Kidney (tissue), 22 donors: ENCODE measurements at places on chromosomes 11 and 22. TPM values are rescaled to one million over a fixed set of nuclear protein-coding genes. Genes with fewer than 3 reads are reported as not detected.
A peak's percentile ranks its signal among the peaks of the same experiment; 100 is the strongest.

GRCh38 chr22:38167988-38168407 is 13.6 kb downstream of the PLA2G6 start:
- DNase-seq: peak; percentile 37
- H3K4me3 ChIP-seq: no peak overlapping the region
- no peaks in the 10 kb centered on the region for H3K27me3 ChIP-seq
- H3K27ac ChIP-seq: no peak overlapping the region
- H3K36me3 ChIP-seq: no peaks in the 10 kb centered on the region
- peaks cover 11% of the 10 kb centered on the region for H3K4me1 ChIP-seq

VSIG10L2 gene
- total RNA-seq: not detected

SPI1 gene
- total RNA-seq: 39.8 TPM

GRCh38 chr11:117835576-117835975 is 11.0 kb upstream of the FXYD2 start:
- H3K27me3 ChIP-seq: no peaks in the 10 kb centered on the region
- H3K4me1 ChIP-seq: peaks cover 5% of the 10 kb centered on the region
- peaks cover 2% of the 10 kb centered on the region for H3K36me3 ChIP-seq
- no peak for DNase-seq

LINC01488 gene
- not detected for total RNA-seq

PRR33 gene
- not detected for total RNA-seq

ATG13 gene
- 73.5 TPM for total RNA-seq

DNA sequence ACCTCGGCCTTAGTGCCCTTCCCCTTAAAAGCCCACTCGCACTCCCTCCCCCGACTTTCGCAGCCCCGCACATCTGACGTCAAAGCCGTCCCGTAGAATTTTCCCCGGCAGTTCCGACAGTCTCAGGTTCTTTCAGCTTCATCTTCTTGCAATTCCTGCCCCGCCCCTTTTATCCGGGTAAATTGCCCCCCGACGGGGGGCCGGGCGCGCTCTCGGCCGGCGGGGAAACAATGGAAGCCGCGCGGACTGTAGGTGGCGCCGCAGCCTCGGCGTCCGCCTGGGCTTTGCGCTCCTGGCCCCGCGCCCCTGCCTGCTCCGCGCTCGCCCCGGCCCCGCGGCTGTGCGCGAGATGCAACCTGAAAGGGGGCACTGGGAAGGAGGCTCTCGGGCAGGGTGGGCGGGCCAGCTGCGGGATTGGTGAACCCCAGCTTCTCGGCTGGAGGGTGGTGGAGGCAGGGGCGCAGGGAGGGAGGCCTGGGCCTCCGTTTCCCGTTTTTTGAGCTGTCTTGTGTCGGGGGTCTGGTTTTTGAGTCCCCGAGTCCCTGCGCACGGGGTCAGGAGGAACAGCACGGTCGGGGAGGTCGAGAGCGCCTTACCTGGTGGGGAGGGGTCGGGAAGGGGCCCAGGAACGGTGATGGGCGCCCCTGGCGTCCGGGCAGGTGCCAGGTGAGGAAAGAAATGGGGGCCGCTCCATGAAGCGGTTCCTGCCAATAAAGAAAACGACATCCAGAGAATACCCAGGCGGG is 859 bp upstream of the FGF19 start:
- no peaks in the 10 kb centered on the region for H3K4me1 ChIP-seq
- no peaks in the 10 kb centered on the region for H3K36me3 ChIP-seq
- H3K27me3 ChIP-seq: peaks cover 8% of the 10 kb centered on the region

CHADL gene
- 2.7 TPM for total RNA-seq

GRCh38 chr11:36237391-36237790 is 51.8 kb downstream of the COMMD9 start:
- no peak for DNase-seq
- H3K4me3 ChIP-seq: no peak overlapping the region
- H3K4me1 ChIP-seq: no peaks in the 10 kb centered on the region
- H3K27me3 ChIP-seq: no peaks in the 10 kb centered on the region

DNA sequence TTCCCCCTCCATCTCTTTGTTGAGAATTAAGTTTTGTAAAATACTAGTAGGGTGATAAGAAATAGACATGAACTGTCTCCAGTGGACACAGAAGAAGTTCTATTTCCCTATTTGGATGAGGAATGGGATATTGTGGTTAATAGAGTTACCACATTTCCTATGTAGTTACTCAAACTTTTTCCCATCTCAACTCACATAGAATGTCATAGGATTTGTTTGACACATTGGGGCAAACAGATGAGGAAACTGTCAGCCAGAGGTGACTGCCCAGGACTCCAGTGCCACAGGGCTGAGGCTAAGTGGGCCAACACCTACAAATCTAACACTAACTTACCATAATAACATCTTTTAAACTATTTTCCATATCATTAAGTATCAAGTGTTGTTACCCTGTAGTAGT is 58.3 kb downstream of the CCDC83 start:
- H3K4me3 ChIP-seq: no peak overlapping the region
- no peak overlapping the region for H3K27ac ChIP-seq
- no peaks in the 10 kb centered on the region for H3K36me3 ChIP-seq
- no peak for DNase-seq
- no peaks in the 10 kb centered on the region for H3K4me1 ChIP-seq

- no peaks in the 10 kb centered on the region for H3K36me3 ChIP-seq
- H3K4me3 ChIP-seq: no peak overlapping the region
- H3K27ac ChIP-seq: no peak overlapping the region
- H3K4me1 ChIP-seq: no peaks in the 10 kb centered on the region
- DNase-seq: no peak
- no peaks in the 10 kb centered on the region for H3K27me3 ChIP-seq
Measured at GRCh38 chr22:47435826-47436225, 673.4 kb downstream of the TBC1D22A start.

LRRC56 gene
- 7.7 TPM for total RNA-seq

PCF11 gene
- total RNA-seq: 61.2 TPM

GRCh38 chr11:4060182-4060923 is 34.2 kb upstream of the RRM1 start:
- H3K4me1 ChIP-seq: no peaks in the 10 kb centered on the region
- H3K4me3 ChIP-seq: no peak overlapping the region
- DNase-seq: no peak
- no peaks in the 10 kb centered on the region for H3K27me3 ChIP-seq

DNA sequence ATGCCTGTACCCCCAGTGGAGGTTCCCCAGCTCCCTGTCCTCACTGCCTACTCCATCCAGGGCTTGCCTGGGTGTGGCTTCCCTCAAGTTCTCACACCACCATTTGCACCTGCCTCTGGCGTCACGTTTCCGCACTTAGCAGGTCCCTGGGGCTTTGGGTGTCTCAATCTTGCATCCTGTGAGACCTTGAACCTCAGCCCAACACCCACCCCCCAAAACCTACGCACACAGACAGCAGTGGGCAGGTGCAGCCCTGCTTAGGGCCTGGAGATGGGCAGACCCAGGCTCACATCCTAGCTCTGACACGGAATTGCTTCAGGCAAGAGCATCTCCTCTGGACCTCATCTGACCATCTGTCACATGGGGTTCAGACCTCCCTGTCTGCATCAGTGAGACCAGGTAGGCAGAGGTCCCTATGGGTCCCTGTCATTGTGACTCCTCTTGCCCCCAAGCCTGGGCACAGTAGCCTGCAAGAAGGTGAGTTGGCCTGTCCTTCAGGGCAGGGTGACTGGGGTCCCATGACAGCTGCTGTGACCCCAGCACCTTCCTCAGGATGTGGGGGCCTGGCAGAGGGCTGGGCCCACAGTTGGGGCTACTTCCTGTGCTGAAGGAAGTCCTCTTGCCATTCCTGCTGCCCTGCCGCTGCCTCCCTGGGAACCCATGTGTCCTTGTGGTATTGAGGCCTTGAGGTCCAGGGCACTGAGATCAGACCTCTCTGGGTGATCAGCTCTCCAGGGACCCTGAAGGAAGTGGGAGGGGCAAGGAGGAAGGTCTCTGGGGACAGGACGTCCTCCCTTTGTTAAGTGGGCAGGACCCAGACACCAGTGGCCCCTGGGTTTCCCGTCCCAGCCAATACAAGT is 2.0 kb downstream of the SIPA1 start:
- H3K27ac ChIP-seq: peak overlapping the region; percentile 43
- no peaks in the 10 kb centered on the region for H3K4me1 ChIP-seq
- no peaks in the 10 kb centered on the region for H3K27me3 ChIP-seq
- no peak for DNase-seq
- H3K36me3 ChIP-seq: peaks cover 9% of the 10 kb centered on the region

ARVCF gene
- total RNA-seq: 21.9 TPM

GRCh38 chr22:39651053-39651996 is 80.8 kb downstream of the CACNA1I start:
- no peaks in the 10 kb centered on the region for H3K4me1 ChIP-seq
- no peak overlapping the region for H3K4me3 ChIP-seq
- H3K27me3 ChIP-seq: peaks cover 3% of the 10 kb centered on the region
- no peaks in the 10 kb centered on the region for H3K36me3 ChIP-seq
- no peak for DNase-seq
- no peak overlapping the region for H3K27ac ChIP-seq

SMC1B gene
- total RNA-seq: not detected

DNA sequence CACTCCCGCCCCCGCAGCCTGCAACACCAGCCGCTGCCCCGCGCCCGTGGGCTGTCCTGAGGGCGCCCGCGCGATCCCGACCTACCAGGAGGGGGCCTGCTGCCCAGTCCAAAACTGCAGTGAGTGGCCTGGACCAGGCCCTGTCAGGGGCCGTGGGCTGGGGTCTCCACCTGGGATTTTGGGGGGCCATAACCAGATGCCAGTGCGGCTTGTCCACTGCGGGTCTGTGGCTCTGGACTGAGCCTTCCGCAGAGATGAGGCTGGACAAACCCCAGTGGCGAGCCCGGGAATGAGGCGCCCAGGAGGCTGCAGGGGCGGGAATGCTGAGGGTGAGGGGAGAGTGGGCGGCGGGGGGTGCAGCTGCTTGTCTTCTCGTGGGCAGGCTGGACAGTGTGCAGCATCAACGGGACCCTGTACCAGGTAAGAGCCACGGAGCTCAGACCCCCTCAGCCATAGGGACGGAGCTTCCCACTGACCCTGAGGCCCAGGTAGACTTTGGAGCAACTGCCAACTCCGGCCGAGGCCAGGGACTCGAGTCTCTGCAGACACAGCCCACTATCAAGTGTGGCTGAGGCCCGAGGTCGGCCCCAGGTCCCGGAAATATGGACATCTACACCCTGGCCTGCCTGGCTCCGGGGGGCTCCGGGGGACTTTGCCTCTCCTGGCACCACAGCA is 24.8 kb upstream of the MUC5B start:
- no peaks in the 10 kb centered on the region for H3K36me3 ChIP-seq
- no peak overlapping the region for H3K4me3 ChIP-seq
- DNase-seq: no peak
- H3K27me3 ChIP-seq: peaks cover 4% of the 10 kb centered on the region
- H3K4me1 ChIP-seq: no peaks in the 10 kb centered on the region

DNA sequence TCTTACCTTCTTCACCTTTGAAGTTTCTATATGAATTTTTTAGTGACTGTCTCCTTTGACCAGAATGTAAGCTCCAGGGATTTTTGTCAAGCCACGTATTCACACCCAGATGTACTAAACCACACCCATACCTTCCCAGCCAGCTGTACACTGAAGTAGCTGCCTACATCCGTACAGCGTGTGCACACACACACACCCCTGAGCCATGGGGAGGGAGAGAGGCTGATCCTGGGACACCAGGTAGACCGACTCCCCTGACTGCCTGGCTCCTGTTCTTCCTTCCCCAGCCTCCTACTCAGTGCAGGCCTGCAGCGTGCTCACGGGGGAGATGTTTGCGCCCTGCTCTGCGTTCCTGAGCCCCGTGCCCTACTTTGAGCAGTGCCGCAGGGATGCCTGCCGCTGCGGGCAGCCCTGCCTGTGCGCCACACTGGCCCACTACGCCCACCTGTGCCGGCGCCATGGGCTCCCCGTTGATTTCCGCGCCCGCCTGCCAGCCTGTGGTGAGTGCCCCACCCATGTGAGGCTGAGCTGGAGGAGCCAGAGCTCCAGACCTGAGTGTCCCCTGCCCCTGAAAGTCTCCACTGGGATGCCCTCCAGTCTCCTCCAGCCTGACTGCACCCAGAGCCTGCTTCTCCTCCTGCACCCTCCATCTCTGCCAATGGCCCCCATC is 25.9 kb downstream of the OTOG start:
- no peak overlapping the region for H3K27ac ChIP-seq
- peak; percentile 35 for DNase-seq
- H3K36me3 ChIP-seq: no peaks in the 10 kb centered on the region

ACR gene
- total RNA-seq: 1.6 TPM

- no peak overlapping the region for H3K4me3 ChIP-seq
- H3K27me3 ChIP-seq: no peaks in the 10 kb centered on the region
- no peak for DNase-seq
Measured at GRCh38 chr11:79025622-79026021, 415.2 kb downstream of the TENM4 start.

OR9G4 gene
- total RNA-seq: not detected

DNA sequence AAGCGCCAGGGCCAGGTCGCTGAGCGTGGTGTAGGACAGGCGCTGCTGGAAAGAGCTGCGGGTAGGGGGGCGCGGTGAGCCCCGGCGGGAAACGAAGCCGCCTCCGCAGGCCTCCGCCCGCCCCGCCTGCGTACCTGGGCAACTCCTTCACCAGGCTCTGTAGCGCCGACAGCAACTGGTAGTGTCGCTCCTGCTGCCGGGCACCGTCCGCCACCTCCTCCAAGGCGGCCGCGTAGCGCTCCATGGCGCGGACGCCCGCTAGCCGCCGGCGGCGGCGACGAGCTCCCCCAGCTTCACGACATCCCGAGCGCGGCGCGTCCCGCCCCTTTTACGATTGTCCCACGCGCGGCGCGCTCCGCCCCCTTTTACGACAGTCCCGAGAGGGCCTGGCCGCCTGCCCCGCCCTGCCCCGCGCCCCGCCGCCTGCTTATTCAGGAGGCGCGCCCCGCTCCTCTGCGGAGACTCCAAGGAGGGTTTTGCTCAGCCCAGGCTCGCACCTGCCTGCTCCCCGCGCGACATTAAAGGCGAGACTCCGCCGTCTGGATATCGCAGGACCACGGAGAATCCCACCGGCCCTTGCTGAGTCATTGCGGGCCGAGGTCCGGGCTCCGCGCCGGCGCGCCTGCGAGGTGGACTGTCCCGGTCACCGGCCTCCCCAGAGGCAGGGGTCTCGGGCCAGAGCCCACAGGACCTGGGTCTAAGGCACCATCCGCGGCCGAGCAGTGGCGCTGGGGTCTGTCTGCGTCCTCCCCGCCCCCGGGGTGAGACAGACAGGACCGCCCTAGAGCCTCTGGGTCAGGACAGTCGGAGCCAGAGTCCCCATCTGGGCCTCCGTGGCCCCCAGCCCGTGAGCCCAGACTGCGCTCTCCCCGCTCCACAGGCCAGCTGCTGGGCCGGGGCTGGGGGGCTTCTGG is at the start of gene DGCR6L:
Gene DGCR6L (minus strand): TSS at position 316 of the 914 bp plus-strand sequence. CDS start 72 bp downstream, at position 244.
- peaks cover 14% of the 10 kb centered on the region for H3K4me1 ChIP-seq
- peak within 1 kb of the TSS; percentile 67 for H3K4me3 ChIP-seq
- H3K27ac ChIP-seq: peak within 1 kb of the TSS; percentile 76
- H3K36me3 ChIP-seq: no peaks in the 10 kb centered on the region

DNA sequence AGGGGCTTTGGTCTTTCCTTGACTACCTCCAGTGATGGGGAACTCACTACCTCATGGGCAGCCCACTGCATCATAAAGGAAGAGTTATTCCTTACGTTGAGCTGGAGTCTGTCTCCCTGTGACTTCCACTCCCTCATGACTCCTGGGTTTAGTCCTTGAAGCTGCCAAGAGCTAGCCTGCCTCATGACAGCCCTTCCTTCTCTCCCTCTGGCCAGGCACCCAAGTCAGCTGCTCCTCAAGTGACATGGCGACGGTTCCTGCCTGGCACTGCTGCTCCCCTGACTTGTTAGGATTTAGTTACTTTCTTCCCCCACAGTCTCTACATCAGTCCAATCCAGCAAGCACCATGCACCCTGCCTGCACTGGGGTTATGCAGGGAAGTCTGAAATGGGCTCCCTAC is 196.1 kb upstream of the TBCEL start:
- no peaks in the 10 kb centered on the region for H3K4me1 ChIP-seq
- H3K27me3 ChIP-seq: no peaks in the 10 kb centered on the region
- DNase-seq: no peak

GRCh38 chr11:8604078-8604723 is 10.2 kb upstream of the STK33 start:
- no peak for DNase-seq
- H3K27me3 ChIP-seq: no peaks in the 10 kb centered on the region
- H3K4me1 ChIP-seq: no peaks in the 10 kb centered on the region
